ENCODE measurements at places on chromosomes 13 and 19.

DNA sequence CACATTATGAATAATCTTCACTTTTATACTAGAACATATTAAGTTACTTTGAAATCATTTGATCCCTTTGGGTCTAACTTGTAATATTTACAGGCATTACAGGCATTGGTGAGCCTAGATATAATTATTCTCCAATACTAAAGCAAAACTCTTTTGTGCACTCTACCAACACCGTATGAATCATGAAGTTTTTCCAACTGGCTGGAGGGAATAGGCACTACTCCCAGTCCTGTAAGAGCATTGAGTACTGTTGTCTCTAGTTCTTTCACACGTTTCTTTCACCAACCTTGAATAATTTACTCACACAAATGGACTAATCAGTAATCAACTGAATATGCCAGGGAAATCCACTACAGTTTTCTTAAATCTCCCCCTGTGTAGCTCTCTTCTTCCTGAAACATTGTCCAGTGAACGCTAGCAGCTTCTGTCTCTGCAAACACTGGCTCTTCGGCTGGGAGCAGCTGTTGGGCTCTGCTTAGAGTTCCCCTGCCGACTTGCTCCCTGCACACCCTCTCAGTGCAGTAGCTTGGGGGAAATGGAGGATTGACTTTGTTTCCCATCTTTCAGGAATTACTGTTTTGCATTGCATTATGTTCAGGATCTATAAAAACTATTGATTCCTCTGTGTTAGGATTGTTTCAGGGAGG, 476.7 kb downstream of the RFC3 start:
- no peak for DNase-seq

DNA sequence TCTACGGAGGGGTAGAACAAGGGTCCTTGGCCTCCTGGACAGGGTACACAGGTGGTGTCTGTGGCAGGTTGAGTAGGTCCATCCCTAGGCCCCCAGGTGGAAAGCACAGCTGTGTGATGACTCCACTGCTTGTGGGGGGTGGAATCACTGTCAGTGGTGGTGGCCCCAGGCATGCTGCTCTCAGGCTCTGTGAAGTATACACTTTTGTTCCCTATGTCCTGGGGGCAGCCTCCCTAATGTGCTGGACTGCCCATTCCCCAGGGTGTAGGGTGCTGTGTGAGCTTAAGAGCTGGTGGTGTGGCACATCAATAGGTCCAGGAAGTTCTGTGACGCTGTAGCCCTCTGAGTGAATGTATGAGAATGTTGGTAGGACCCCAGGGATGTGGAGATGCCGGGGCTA, 197.2 kb upstream of the SLC10A2 start:
- DNase-seq = no peak

- DNase-seq = no peak
Observed at GRCh38 chr13:102536695-102537485, 59.9 kb upstream of the TPP2 start.

DNA sequence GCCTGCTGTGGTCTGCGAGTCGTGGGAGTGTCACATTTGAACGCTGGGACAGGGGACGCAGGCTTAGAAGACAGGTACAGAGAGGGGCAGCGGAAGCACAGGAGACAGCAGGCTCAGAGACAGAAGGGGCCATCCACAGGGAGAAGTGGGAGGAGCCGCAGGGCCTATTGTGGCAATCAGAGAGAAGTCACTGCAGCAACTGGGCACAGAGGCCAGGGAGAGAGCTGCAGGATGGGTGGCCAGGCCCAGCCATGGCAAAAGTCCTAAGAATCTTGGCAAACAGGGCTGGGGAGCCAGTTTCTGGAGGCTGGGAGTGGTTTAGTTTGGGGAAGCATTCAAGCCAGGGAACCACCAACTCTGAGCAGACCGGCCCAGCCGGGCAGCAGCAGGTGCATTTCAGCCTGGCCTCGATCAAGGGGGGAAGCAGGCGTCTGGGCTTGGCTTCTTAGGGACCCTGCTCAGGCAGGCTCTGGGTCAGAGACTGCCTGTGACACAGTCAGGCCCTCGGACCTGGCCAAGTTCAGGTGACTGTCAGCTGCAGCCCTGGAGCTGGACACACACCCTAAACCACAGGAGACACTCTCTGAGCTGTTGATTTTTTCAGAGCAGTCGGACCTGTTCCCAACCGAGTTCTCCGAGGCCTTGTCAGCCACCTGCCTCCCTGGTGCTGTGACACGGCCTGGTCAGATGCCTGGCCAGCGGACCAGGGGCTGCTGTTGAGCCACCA, 11.8 kb downstream of the SH3GL1 start:
- DNase-seq = no peak

- DNase-seq = no peak
Observed at GRCh38 chr13:112259511-112259910, 116.6 kb upstream of the SPACA7 start.

DNA sequence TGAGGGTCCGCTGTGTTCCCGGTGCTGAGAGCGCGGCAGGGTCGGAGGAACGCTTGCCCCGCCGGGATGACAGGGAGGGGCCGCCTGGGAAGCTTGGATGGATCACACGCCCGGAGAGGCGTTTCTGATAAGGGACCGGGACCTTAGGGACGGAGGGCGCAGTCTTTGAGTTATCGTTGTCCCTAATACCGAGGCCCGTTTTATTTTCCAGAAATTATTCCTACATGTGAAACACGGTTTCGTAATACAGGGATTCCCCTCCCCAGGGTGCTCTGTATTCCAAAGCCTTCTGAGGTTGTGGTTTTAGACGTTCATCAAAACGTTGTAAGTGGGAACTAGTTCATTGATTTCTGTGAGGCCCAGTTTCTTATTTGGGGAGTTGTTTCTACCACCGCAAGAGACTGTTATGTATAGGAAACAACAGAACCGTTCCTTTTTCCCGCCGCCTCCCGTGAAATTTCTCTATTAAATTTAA, 752 bp downstream of the PDCD5 start:
- peak; percentile 61 for DNase-seq

DNA sequence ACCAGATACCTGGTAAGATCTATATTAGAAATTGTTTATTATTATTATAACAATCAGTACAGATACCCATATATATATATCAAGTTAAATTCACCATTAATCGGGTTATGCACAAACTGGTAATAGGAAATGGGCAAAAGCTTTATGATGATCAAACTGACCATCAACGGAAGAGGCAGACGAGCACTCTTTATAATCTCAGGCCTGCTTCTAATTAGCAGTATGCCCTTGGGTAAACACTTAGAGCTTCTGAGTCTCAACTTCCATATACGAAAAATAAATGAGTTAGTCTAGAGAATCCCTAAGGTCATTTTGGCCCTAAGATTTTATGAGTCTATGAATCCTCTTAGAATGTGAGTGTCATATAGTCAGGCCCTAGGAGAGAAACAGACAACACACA, 710.9 kb downstream of the PCDH9 start:
- no peak for DNase-seq

DNA sequence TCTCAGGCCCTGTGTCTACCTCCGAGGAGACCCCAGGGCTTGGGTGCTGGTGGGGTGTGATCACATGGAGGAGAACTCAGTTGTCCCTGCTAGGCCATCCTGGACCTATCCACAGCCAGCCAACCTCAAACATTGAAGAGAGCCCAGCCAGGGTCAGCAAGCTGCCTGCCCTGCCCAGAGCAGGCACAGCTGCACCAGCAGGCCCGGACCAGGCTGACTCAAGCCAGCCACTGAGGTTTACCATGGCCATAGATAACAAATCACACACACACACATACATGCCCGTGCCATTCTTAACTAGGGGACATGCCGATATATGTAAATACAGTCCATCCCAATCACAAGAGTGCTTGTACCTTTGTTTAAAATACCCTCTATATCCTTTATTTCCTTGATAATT, 8.1 kb downstream of the ARHGEF7 start:
- no peak for DNase-seq

GRCh38 chr19:6723108-6723618, 2.7 kb upstream of the C3 start:
- no peak for DNase-seq

- peak; percentile 15 for DNase-seq
Observed at GRCh38 chr19:39223703-39224279, 19.7 kb upstream of the SYCN start.

DNA sequence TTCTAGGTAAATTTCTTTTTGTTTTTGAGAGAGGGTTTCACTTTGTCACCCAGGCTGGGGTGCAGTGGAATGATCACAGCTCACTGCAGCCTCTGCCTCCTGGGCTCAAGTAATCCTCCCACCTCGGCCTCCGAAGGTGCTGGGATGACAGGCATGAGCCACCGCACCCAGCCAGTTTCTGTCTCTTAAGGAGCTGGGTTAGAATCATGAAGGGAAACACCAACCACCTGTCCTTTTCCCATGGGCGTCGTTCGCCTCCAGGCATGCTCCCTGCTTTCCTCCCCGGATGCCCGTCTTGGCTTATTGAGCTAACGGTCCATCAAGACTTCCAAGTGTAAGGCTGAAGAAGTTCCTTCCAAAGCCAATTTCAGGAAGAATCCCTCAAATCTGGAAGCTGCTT, 85.9 kb downstream of the SOX1 start:
- DNase-seq = no peak

DNA sequence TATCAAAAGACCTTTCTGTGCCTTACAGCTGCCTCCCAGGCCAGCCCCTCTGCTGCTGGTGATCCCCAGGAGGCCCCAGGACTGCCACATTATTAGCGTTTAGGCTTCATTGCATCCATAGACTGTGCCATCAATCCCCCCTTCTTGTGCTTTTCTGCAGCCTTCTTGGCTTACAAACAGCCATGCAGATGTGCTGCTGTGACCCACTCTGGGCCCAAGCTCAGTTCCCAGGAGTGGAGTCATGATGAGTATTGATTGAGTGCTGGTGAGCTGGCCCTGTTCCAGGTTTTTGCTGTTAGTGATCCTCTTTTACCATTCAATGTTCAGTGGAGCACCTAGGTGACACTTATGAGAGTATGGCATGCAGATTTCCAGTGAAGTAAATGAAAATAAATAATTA, 59.9 kb upstream of the SLAIN1 start:
- DNase-seq = no peak

GRCh38 chr13:65889368-65889767, 1340.8 kb downstream of the PCDH9 start:
- DNase-seq = no peak

- no peak for DNase-seq
Observed at GRCh38 chr19:768424-768823, 17.5 kb downstream of the MISP start.

DNA sequence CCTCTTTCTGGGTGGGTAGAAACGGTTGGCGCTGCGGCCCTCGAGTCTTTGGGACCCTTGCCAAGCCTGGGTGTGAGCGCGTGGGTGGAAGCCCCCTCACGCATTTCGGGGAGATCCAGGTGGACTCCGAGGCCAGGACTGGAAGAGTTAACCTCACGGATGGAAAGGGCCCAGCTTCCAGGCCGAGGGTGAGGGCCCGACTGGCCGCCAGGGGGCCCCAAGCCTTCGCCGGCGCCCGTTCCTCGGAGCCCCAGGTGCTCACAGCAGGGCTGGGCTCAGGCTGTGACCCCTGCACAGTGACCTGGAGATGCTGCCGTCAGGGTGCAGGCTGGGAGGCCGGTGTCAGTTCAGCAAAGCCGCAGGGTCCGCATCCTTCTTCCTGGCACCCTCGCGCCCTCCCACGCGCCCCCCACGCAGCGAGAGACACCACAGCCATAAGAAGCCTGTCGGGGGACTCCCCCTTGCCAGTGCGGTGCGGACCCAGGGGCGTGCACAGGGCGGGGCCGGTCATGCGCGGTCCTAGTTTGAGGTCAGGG, 34.2 kb upstream of the TMEM255B start:
- peak; percentile 68 for DNase-seq

DNA sequence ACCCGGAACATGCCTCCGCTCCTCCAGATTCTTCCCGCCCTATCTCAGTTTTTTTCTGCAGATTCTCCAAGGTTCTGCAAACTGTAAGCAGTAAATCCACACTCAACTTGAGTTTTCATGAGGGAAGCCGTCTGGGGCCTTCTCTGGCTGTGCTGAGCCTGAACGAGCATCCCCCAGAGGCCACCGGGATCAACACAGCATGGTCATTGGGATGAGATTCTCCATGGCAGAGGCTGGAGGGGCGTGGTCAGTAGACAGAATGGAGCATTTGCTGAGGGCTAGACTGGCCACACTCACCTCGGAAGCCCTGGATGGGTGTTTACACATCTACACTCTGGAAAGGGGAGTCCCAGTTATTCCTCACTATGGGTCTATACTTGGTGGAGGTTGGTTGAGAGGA, 2.3 kb upstream of the LILRA4 start:
- no peak for DNase-seq
